ENCODE measurements at places on chromosomes 13 and 19.
A peak's percentile ranks its signal among the peaks of the same experiment; 100 is the strongest.

GRCh38 chr19:49061445-49061844 is 3.2 kb downstream of the NTF4 start:
- DNase-seq = no peak

DNA sequence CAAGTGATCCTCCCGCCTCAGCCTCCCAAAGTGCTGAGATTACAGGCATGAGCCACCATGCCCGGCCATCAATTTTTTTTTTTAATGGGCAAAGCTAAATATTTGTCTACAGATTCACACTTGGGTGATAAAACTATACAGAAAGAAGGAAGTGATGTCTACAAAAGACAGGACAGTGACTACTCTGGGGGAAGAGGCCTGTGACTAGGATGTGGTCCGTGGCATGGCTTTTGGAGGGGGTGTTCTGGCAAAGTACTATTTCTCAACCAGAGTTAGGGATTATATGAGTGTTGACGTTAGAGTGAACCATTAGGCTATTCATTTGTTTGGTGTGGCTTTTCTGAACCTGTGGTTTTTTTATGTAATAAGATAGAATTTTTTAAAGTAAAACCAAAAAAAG is 42.7 kb downstream of the INSR start:
- DNase-seq = no peak

- no peak for DNase-seq
These were observed 55.7 kb downstream of the GGACT start for GRCh38 chr13:100532836-100533435.

DNA sequence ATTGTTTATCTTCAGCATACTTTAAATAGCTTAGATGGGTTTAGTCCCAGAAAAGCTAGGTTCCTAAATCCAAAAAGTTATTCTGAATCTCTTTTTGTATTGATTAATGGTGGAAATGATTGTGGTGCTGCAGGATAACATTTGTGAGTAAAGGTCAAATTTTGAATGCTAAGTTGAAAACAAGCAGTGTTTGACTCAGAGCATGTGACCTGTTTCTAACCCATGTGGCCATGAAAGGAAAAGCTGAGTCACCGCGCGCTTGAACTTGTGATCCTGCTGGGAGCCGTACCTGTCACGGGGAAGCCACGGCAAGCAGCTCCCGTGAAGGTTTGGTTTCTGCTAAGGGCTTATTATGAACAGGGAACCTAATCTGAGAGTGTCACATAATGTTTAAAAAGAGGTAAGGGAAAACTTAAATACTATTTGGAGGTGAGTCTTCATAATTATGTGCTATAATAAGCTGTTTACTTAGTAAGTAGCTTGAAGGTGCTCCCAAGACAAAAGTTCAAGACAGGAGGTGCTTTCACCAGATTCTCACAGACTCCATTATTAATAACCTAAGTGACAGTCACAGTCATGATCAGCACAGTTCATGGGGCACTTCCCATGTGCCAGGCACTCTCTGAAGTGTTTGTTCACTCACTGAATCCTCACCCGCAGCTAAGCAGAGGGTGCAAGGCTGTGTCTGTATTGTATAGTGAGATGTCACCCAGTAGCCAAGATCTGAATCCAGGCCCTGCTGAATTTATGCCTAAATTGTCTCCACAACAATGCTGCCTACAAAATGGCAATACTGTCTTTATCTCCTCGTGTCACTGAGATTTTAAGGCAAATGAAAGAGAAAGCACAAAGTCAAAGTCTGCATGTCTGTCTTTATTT is 286.5 kb downstream of the MYO16 start:
- peak; percentile 71 for DNase-seq

DNA sequence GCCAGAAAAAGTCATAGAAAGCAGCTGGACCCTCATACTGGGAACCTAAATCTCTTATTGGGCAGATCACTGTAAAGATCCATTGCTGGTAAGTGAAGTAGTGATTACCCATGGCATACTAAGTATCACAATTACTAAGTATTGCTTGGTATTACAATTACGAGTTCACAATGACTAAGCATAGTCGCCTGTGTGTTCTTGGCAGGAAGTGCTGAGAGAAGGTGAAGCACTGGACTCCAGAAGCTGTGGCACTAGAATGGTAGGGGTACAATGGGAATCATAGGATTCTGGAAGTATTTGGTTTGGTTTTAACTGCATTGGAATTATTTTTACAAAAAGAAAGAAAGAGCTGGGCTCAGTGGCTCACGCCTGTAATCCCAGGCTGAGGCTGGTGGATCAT is 20.3 kb downstream of the LGALS16 start:
- no peak for DNase-seq

- no peak for DNase-seq
These were observed 23.0 kb upstream of the ZNF730 start for GRCh38 chr19:23093832-23094231.

Measured in eye (tissue), 1 donor.